Endodermal cell (in vitro differentiated cells): ENCODE measurements at places on chromosomes 5 and 9.

DNA sequence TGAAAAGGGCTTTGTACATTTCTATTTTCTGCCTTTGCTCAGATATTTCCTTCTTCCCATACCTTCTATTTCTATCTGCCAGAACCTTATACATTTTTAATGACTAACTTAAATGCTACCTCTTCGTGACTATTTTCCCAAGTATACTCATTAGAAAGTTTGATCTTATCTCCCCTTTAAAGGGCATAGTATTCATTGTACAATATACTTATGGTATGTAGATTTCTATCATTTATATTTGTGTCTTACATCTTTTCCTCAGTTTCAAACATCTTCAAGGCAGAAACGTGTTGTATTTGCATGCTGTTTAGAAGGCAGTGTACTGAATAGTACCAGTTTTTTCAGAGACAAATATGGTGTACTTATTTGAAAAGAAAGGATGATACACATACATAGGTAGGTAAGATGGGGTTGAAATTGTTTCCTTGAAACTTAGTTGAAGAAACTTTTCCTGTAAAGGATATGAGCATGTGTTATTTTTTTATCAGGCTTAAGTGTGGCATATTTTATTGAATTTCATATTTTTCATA lies 518.1 kb upstream of the NUDT12 start:
- no peak for DNase-seq

DNA sequence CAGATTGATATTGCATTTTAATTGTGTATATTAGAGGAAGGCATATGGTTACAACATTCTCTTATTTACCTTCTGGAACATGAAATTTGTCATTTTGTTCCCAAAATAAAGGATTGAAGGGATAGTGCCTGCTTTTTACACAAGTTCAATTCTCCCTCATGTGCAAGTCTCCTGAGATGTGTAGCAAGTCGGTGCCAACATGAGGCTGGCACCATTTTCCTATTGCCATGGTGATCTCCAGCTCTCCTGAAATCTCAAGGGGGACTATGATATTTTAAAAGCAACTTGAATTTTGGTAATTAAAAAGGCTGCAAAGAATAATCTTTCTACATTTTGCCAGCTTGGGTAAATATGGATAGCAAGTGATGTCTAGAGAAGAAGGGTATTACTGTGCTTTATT lies 693.3 kb upstream of the WWC1 start:
- no peak for DNase-seq

DNA sequence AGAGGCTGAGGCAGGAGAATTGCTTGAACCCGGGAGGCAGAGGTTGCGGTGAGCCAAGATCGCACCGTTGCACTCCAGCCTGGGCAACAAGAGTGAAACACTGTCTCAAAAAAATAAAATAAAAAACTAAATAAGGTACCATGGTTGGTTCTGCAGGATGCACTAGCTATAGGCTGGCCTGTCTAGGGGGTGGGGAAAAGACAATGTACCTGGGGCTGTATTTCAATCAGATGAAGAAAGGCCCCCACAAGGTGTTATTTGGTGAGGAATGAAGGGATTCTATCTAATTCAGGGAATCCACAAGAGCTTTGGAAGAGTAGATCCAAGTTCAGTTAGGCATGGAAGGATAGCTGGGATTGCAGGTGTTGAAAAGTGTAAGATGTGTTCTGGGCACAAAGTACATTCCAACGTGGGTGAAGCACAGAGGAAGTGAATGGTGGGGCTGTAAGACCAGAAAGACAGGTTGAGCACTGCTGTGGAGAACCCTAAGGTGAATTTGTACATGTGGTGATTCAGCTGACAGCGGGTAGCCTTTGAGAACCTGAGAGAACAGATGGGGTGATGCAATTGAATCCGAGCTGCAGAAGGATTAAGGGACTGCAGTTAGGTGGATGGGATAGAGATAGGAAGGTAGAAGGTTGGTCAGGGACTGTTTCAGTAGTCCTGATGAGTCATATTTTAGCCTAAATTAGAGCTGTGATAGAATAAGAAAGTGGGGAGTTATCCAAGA lies 71.8 kb downstream of the CAST start:
- DNase-seq: peak; percentile 64

DNA sequence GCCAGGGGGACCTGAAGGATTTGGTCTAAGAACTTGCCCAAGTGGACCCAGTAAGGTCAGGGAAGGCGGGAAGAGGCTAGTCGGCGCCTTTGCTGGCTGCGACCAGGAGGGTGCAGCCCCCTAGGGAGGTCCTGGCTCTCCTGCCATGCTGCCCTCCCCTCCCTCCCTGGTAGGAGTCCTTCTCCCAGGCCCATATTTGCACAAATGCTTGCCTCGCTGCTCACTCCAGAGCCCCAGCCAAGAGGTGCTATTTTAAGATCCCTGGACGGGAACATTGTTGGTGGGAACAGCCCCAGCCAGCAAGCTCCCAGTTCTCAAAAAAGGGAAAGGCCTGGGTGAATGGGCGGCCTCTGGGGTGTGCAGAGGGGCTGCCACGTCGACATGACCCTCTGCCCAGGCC lies 4.3 kb upstream of the IL17B start:
- DNase-seq: no peak

GRCh38 chr5:137716337-137716736 lies 19.6 kb downstream of the KLHL3 start:
- DNase-seq: peak; percentile 1

- peak; percentile 68 for DNase-seq
Measured at GRCh38 chr9:92671323-92671722, 1.4 kb upstream of the IPPK start.

- DNase-seq: no peak
Measured at GRCh38 chr9:16150501-16150900, 597.7 kb downstream of the CCDC171 start.

DNA sequence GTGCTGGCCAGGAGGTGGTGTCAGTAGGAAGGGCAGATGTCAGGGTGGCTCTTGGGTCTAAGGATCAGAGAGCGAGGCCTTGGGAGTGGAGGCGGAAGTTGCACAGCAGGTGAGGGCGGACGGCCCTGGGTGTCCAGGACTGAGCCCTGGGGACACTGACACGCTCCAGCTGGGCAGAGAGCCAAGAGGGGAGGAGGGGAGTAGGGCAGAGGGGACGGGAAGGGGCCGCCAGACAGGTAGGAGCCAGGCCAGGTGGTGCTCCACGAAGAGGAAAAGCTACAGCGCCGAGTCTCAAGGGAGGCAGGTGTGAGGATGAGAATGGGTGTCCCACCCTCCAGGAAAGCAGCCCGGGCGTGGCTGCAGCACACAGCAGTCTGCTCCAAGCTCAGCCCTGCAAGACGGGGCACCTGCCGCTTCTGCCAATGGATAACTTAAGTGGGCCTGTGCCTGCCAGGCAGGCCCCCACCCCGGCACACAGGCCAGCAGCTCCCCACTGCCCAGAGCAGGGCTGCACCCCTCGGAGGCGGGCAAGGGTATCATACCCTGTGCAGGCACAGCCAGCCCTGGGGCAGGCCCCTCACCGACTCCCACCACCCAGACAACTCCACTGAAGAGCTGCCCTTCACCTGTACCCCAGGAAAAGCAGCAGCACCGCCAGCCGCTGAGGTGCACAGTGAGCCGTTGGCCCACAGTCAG lies 4.9 kb downstream of the TPRN start:
- DNase-seq: no peak

- peak; percentile 84 for DNase-seq
Measured at GRCh38 chr9:95772320-95773052, 103.0 kb upstream of the ERCC6L2 start.

GRCh38 chr5:133680830-133681565 lies 68.7 kb upstream of the FSTL4 start:
- DNase-seq: peak; percentile 22

DNA sequence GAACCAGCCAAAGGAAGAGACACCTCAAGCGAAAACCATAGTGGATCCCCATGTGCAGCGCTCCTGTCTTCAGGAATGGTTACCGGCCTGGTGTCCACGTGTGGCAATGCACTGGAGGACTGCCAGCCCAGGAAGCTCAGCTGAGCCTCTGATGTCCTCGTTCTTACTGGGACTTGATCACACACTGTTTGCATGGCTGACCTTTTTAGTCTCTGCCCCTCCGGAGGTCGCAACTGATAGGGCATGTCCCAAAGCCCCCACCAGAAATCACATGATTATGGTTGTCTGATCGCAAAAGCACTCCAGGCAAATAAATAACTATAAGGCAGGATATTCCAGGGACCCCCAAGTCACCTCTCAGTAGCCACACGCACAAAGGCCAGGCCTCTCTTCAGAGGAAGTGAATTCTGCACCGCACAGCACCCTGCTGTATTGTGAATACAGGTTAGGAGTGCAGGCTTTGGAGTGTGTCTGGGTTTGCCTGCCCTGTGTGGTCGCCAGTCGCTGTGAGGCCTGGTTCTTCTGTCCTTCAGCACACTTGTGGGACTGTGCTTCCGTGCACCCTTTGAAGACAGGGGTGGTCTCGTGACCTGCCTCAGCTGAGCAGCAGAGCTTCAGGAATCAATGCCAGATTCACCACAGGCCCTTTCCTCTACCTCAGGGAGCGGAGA lies 13.4 kb upstream of the HABP4 start:
- no peak for DNase-seq

- DNase-seq: no peak
Measured at GRCh38 chr5:82656341-82656761, 378.2 kb upstream of the RPS23 start.

DNA sequence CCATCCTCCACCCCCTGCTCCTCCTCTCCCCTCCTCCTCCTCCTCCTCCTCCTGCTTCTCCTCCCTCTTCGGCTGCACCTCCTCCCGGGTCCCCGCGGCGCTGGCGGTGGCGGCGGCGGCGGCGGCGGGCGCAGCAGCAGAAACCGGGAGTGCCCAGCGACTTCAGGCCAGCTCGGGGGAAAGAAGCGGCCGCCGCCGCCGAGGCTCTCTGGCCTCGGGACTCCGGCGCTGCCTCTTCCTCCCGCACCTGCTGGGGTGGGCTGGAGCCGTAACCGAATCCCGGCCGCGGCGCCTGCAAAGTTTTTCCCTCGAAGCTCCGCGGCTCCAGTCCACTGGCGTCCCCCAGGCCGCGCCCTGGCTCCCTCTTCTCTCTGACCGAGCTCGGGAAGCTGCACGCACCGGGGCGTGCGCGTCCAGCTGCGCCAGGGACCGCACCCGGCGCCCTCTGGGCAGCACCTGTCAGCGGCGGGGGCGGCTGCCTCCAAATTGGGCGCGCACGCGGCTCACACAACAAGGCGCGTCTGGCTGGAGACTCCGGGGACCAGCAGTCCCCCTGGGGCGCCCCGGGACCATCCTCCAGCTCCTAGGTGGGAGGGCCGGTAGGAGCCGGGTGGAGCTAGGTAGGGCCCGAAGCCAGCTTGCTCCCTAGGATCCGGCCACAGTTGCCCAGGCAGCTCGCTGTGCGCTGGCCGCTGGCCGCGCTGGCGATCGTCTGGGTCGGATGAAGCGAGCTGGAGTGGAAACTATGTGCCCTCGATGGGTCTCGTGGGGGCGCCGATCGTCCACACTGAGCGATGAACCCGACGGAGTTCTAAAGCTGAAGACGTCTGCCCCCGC lies at the start of gene MCTP1:
MCTP1 (minus strand) TSS at position 523 of the 837 bp plus-strand sequence.
- peak; percentile 86 for DNase-seq
